Gastrocnemius medialis (tissue), 4 donors: ENCODE measurements at places on chromosomes 3 and 15. TPM values are rescaled to one million over a fixed set of nuclear protein-coding genes. Genes with fewer than 3 reads are reported as not detected.

Gene SPG11
- 46.9 TPM for total RNA-seq

Gene EHHADH
- total RNA-seq: 1.5 TPM

Gene LINGO1
- total RNA-seq: 12.8 TPM

Gene VILL
- 0.58 TPM for total RNA-seq

Gene CD200R1
- total RNA-seq: 0.29 TPM

Gene CHRD
- total RNA-seq: 5.7 TPM

DNA sequence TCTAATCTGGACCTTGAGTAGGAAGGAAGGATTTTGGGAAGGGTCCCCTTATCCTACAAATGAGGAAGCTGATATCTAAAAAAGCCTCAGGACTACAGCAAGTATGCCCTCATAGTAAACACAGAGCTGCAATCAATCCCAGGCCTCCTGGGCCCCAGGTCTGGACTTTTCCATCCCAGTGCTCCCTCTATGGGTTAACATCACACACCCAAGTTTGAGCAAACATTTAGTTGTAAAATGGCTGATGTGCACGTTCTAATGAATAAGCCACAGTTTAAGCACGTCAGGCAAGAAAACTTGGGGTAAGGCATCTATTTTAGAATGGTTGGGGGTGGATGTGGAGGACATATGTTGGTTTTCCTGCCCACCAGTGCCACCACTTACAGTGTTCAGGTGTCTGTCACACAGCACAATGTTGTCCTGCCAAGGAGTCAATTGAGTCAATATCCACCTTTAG is 44.3 kb upstream of the UBE2E1 start:
- DNase-seq: no peak

DNA sequence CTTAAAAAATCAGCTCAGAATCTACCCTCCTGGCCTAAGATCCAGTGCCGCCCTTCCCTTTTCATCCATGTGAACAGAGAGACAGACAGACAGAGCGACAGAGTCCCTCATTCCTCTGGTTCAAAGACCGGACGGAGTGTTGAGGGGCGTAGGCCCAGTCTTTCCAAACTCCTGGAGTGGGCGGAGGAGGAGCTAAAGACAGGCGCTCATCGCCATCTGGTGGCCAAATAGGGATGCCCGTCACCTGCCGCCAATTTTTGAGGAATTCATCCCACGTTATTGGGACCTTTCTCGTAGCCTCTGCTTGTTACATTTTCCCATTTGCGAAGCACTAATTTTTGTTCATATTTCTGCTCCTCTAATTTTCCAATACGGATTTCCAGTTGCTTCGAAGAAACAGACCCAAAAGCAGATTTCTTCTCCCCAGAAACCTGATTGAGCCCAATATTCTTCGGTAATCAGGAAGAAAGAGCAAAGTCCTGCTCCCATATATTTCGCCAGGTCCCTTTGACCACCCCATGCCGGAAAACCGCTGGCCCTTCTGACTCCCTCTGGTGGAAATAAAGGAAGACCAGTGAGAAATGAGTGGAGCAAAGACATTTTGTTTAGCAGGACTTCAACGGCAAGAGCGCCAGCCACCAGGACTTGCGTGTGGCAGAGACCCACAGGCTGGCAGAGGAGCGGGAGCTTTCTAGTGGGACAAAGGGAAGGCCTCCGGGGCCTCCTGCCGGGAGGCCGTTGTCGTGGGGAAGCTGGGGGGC is 88.0 kb downstream of the LRRK1 start:
- DNase-seq: peak; percentile 59

DNA sequence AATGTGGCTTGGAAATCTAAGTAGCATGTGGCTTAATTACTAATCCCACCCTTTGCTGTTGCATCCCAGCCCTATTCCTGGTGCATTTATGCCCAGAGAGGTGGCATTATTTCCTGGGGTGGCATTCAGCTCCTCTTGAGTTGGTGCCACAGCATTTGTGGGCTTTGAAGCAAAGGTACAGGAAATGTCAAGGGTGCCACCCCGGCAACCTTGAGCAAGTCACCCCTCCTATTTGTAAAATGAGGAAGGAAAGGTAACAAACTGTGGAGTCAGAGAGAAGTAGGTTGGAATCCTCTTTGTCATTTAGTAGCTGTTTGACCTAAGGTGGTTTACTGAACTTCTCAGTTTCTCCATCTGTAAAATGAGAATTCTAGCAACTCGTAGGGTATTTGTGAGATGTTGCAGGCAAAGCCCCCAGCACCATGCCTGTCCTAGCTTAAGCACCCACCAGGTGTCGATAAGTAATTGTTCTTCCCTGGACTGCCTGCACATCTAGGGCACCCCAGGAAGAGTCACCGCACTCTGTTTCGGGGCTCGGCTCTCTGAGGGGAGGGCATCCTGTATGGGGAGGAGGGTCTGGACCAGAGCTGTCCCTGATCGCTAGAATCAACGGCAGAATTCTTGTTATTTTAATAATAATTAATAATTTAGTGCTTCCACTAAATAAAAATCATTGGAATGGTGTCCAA is 17.1 kb downstream of the ISG20 start:
- no peak for DNase-seq

- no peak for DNase-seq
These were observed 124.4 kb downstream of the HCN4 start for GRCh38 chr15:73244333-73244732.

DNA sequence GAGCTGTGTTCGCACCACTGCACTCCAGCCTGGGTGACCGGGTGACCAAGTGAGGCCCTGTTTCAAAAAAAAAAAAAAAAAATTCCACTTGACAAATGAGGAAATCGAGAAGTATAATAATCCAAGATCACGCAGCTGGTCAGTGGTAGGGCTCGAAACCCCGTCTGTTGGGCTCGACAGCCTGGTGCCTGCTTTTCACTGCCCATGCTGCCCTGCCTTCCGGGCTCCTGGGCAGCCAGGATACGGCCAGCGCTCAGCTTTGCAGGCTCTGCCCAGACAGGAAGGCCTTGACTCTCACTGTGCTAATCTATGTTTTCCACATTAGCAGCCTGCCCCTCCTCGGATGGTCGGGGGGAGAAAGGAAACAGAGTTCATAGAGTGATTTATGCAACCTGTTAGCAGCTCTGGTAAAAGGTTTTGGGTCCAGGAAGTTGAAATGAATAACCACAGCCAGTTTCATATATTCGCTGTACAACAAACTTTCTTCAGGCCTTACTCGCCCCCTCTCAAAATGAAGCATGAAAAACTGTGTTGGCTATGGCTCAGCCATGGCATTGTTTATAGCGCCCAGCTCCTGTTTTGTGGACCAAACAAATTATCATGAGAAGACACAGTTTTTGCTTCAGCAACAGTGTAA is 108.8 kb downstream of the XXYLT1 start:
- DNase-seq: no peak

DNA sequence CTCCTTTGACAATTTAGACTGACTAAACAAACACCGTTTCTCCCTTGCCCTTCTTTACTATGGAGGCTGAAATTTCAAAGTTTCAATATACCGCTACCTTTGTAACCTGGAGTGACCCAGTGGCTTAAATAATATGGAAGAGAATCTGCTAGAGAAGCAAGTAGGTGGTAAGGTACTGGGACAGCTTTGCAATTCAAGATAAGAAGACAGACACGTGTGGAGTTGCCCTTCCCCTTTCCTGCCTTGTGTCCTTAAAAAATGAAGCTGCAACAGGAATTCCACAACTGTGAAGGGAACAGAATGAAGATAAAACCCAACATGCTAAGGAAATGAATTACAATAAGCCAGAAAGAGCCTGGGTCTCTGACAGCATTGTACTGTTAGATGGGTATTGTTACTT is 26.4 kb downstream of the CBLB start:
- DNase-seq: no peak

GRCh38 chr15:74337607-74338211 is 29.7 kb downstream of the CYP11A1 start:
- DNase-seq: peak; percentile 2

DNA sequence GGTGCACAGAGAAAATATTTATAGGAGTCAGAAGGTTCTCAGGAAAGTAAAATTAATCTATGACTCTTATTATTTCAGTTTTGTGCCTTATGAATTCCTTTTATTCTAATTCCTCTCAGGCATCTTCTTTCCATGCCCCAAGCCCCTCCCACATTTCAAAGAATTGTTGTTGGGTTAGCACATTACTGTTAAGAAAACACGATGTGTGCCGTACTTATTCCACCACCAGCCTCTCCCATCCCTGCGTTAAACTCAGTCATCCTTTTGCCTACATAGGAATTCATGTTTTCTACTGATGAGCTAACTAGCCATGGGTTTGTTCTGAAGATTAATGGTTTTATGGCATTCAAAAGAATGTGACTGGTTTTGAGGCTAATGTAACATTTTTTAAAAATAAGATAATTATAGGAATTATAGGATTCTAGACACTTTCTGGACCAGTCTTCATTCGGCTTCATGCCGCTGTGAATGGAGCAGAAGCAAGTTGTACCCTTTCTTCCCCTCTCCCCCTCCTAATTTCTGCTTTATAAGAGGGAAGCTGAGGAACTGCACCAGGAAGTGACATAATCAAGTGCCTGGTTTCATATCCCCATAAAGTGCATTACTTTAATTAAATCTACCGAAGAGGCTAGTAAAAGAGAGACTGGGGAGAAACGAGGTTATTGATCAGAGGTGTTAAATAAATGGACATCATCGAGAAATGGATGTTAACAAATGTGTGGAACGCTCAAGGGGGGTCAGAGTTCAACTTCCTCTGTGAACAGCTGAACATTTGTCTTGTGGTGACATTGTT is 12.3 kb upstream of the MB21D2 start:
- no peak for DNase-seq

DNA sequence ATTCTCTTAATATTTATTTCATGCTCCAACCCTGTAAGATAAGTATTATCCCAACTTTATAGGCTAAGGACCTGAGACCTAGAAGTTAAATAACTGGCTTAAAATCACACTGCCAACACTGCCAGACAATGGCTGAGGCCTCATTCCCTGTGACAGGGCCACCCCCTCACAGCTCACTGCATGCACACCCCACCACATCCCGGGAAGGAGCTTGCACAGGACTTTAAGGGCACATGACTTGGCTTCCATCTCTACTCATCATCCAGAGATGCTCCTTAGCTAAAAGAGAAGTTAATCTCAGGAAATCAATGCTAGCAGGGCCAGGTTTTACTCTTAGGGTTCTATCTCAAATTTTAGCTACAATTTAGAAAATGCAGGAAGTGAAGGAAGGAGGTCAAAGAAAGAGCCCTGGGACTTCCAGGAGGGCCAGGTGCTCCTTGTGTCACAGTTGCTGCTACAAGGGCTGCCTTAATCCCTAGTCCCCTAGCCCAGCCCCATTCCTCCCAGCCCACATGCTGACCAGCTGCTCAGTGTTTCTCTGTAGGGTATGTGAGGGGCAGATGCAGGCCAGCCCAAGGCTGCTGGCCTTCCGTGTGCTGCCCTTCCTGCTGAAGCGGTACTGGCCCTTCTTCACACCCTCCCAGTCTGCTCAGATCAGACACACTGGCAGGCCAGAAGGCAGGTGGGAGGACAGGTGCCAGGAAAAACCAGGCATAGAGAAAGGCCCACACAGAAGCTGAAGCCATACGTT is 53.5 kb downstream of the WWTR1 start:
- no peak for DNase-seq

DNA sequence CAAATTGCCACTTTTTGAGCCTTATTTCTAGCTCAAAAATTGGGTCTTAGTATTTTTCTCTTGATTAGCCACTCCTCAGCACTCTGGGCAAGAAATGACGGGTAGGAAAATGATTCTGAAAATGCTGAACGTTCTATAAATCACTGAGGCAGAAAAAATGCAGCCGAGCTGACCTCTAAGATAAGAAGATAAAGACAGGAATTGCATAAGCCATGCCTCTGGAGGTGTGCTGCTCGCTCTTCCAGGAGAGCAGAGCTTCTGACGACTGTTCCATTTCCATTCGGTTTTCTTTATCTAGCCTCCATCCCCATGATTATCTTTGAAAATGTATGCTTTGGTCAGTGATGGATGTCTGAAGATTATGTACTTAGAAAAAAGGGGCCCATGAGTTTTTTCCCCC is 558.8 kb upstream of the ADAMTS9 start:
- DNase-seq: no peak

GRCh38 chr3:169575381-169575780 is 88.1 kb downstream of the MECOM start:
- no peak for DNase-seq

DNA sequence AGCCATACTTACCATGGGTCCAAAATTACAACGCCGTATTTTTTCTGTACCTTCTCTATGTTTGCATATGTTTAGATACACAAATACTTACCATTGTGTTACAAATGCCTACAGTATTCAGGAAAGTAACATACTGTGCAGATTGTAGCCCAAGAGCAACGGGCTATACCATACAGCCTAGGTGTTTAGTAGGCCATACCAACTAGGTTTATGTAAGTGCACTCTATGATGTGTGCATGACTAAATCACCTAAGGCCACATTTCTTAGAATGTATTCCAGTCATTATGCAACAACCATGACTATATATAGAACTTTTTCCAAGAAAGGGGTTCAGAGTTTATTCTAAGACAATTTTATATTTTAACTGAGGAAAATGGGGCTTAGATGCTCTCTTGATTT is 411.7 kb downstream of the MAGI1 start:
- no peak for DNase-seq

GRCh38 chr3:171768281-171768900 is 41.9 kb downstream of the PLD1 start:
- DNase-seq: no peak

GRCh38 chr3:42490243-42490642 is 12.2 kb upstream of the VIPR1 start:
- no peak for DNase-seq

GRCh38 chr15:55589287-55589686 is 1.1 kb upstream of the PYGO1 start:
- no peak for DNase-seq

DNA sequence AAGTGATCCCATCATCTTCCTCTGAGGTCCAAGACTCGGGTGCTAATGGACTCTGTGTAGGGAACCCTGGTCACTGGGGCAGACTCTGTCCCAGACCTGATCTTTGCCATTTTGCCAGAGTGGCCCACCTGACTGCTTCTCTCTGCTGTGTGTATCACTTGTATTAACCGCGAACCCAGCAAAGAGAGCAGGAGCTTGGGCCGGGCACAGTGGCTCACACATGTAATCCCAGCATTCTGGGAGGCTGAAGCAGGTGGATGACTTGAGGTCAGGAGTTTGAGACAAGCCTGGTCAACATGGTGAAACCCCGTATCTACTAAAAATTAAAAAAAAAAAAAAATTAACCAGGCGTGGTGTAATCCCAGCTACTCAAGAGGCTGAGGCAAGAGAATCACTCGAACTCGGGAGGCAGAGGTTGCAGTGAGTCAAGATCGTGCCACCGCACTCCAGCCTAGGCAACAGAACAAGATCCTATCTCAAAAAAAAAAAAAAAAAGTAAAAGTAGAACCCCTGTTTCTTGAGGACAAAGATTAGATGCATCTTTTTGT is 32.9 kb upstream of the CYP11A1 start:
- DNase-seq: no peak

GRCh38 chr3:187966096-187966495 is 187.9 kb upstream of the LPP start:
- no peak for DNase-seq

GRCh38 chr15:101326462-101327146 is 31.6 kb upstream of the SNRPA1 start:
- DNase-seq: no peak

DNA sequence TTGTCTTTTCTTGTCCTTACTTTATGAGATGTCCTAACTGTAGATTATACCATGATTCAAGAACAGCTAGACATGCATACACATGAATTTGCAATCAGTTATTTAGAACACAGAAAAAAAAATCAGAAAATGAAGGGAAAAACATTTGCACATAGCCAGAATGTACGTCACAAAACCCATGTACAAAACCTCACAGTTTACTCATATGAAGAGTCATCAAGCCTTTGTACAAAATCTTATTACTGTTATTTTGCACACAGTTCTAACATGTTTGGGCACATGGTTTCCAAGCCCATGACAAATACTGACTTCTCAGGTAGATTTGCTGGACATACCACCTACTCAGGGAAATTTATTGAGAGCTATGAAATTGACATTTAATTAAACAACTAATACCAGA is 48.2 kb downstream of the MAP3K13 start:
- no peak for DNase-seq
